ENCODE measurements at places on chromosomes 5 and 9.

DNA sequence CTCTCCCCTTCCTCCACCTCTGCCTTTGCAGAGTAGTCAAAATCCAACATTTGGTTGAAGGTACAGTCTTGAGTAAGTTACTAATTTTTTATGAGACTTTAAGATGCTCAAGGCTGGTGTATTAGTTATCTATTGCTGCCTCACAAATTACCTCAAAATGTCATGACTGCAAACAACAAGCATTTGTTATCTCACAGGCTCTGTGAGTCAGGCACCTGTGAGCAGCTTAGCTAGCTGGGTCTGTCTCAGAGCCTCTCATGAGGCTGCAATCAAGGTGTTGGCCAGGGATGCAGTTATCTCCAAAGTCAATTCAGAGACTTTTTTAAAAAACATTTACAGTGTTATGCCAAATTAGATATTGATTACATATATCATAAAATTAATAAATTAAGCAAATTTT lies 371.3 kb upstream of the RGMB start:
- no peak for DNase-seq

GRCh38 chr9:4553951-4554381 lies 63.7 kb downstream of the SLC1A1 start:
- no peak for DNase-seq

GRCh38 chr9:138052635-138053320 lies 175.2 kb downstream of the CACNA1B start:
- DNase-seq = no peak

GRCh38 chr9:134712926-134713325 lies 71.3 kb downstream of the COL5A1 start:
- DNase-seq = no peak

DNA sequence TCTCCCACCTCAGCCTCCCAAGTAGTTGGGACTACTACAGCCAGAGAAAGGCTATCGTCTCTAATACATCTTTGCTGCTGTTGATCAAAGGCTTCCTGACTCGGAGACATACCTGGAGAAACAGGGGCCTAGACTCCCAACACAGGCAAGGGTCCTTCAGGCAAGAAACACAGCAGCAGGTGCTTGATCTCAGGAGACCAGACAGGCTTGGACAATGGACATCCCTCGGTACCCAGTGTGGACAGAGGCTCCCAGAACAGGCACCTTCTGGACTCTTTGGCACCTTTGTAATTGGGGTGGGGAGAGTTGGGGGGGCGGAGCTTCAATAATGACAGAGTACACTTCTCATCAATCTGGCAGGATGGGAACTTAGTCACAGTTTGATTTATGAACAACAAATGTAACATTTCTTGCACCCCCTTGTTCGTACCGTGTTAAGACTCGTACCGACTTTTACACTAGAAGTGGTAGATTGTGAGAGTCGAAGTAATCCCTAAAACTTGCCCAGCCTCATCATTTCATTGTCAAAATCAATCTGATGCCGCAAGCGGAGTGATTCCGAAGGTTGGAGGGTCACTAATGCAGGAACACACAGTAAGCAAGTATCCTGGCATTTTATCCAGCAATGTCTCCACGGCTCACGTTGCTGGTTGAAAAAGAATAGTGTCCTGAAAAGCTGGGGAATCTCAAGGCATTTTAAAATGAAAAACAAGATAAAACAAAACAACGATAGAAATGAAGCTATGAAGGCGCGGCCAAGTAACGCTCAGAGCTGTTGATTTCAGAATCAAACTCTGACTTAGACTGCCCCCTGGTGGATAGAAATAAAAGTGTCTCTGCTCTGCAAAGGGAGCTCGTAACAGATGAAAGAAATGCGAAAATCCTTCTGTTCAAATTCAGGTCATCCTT lies 46.4 kb upstream of the STK32A start:
- peak; percentile 35 for DNase-seq

- DNase-seq = no peak
Observed at GRCh38 chr9:89756891-89757537, 152.2 kb downstream of the GADD45G start.

GRCh38 chr5:37552770-37553719 lies 173.9 kb downstream of the WDR70 start:
- no peak for DNase-seq

DNA sequence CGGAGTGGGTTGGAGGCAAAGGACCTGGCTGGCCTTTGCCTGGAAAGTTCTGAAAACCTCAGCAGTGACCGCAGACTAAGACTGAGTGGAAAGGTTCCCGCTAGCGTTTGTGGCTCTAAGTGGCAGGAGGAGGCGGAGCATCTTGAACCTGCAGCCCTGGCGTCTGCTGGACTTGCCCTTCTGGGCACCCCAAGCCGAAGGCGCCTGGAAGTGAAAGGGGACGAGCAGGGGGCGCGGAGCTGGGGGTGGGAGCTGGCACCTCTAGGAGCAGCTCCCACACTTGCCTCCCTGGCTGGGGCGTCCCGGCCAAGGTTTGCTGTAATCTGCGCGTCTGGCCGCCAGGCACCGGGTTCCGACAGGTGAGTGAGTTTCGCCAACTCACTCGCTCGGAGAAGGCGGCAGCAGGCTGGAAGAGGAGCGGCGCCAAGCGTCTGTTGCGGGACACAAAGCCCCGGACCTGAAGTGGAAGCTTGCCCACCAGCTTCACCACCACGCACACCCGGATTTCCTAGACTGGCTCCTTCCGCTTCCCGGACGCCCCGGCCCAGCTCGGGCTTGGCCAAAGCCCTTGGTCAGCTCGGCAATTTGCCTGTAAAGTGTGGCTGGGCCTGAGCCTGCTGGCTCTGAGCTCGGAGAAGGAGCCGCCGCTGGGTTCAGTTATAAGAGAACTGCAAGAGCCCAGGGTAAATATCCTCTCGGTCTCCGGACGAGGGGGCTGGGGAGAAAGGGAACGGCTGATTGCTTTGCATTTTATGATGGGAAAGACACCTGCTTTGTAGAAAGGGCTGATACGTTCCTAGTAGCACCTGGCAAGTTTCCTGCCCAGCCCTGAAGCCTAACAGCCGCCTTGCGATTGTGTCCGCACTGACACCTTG lies at the start of gene GNA14:
GNA14 (minus strand) TSS at position 89 of the 875 bp plus-strand sequence. CDS start 529 bp downstream, outside the sequence.
- no peak for DNase-seq

- no peak for DNase-seq
Observed at GRCh38 chr9:136010615-136011361, 49.6 kb upstream of the UBAC1 start.

DNA sequence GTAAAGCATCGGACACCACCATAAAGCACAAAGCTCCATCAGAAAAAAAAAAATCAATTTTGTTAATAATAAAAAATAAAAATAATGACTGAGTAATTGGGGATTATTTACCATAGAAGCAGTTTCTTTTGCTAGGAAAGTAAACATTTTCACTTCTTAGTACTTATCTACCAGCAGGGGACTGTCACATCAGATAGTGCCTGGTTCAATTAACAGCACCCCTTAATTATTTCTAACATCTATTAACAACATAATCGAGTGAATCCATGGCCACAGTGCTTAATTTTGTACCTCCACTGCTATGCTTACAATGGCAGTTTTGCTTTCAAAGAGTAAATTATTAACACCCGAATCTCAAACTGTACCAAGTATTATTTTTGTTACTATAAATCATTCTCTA lies 221.7 kb downstream of the SMARCA2 start:
- no peak for DNase-seq

- DNase-seq = peak; percentile 43
Observed at GRCh38 chr9:109319626-109320241, 1.1 kb downstream of the EPB41L4B start.

DNA sequence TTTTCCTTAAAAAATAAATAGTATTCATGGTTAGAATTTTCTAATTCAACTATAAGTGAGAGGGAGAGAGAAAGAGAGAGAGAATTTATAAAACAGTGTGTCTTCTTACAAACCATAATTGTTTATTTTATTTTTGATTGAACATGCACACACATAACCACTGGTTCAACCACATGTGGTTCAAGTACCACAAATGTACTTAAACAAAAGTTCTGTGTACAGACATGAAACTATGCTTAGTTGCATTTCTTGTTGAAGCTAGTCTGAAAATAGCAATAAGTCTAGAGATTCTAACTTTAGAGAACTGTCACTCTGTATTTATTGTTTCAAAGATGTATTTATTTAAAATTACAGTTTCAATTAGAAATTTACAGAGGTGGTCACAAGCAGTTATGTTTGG lies 130.6 kb upstream of the PDE4D start:
- DNase-seq = no peak

GRCh38 chr9:133520121-133520835 lies 4.5 kb downstream of the MYMK start:
- DNase-seq = no peak

GRCh38 chr9:136488247-136489214 lies 5.7 kb upstream of the SEC16A start:
- peak; percentile 81 for DNase-seq

DNA sequence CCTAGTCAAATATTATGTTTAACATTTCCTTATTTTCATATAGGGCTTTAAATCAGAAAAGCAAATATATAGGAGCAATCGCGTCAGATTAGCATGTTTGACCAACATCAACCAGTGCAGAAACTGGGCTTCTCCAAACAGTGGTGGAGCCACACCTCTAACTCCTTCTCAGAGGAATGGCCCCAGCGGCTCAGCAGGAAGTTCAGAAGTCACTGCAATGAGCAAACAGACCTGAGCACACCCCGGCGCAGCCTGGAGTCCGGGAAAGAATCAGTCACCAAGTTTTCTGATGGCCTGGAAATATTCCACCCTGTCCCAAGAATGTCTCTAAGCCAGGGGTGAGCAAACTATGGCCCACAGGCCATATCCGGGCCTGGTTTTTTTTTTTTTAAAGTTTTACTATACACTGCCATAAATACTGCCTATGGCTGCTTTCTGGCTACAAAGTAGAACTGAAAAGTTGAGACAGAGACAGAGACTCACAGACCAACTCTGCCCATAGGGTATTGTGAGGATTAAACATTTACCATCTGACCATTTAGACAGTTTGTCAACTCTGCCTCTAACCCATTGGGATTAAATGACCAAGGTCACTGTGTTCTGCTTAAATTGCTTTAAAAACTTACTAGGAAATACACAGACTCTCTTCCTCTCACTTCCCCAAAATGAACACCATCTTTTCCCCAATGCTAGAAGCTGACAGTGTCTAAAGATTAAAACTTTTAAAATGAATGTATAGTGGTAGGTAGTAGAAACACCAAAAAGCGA lies 5.4 kb downstream of the GOLM1 start:
- no peak for DNase-seq

DNA sequence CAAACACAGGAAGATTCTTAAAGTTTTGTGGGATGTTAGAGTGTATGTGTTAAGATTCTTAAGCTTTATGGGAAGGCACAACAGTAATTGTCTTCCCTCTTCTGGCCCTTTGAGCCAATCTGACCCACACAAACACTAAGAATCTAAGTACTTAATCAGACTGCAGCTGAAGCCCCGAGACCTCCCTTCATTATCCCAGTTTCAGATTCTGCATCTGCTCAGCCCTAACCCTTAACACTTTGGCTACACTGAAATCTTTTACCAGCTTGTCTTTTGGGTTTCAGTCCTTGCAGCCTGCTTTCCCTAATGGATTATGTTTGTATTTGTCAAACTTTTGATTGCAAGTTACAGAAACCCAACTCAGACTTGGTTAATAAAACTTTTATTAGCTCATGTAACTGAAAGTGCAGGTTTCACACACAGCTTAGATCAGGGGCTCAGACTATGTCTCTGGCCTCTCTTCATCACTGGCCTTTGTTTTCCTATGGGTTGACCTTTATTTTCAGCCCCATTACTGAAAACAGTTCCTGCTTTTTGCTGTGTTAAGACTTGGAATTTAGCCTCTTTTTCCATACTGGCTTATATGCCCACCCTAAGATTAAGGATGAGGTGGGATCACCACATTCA lies 71.5 kb downstream of the COX7C start:
- DNase-seq = no peak

GRCh38 chr5:108564441-108564840 lies 182.5 kb upstream of the FBXL17 start:
- DNase-seq = no peak

DNA sequence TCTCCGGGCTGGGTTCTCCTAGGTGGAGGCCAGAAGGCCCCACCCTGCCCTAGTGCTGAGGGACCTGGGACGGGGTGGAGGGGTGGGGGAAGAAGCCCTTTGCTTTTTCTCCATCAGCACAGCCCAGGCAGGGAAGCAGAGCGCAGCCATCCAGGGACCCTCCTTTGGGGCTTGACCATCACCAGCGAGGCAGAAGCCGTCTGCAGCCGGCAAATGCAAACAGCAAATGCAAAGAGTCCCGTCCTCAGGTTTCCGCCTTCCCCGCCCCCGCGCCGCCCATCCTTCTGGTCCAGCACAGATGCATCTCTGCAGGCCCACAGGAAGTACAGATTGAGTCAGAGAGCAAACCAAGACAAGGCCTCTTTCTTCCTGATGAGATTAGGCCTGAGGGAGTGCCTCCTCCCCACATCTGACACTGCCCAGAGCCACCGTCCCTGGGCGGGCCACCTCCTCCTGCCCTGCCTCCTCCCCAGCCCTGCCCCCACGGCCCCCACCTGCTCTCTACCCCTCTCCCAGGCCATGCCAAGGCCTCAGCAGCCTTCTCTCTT lies 23.4 kb downstream of the CORO2A start:
- DNase-seq = no peak

DNA sequence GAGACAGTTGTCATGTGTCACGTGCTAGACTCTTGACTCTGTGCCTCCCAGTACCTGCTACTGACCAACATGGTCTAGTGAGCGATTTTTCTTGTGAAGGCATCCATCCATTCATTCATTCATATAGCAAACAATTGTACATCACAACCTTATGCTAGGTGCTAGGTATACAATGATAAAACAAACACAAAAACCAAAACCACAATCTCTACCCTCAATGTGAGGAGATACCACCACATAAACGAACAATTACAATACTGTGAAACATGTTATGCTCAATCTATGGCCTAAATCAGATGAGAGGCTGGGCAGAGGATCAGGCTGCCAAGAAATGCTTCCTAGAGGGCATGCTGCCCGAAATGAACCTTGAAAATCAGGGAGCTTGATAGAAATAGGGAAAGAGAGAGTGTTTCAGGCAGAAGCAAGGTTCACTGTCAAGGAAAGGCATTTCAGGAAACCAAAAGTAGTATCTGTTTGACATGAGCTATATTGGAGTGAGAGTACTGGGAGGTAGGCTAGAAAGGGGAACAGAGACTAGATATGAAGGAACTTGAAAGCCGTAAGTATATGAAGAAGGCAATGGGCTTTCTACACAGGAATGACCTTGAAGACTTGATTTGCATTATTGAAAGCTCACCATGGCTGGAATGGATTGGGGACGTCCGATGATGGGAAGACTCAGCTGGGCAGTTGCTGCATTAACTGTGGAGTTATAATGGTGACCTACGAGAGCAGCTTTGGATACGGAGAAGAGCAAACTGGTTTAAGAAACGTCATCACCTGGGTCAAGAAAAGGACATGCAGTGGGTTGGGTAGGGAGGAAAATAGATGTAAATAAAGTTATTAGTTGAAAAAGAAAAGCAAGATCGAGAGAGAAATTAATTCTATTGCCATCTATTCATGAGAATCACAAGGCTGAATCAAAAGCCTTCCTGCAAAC lies 90.1 kb downstream of the THBS4 start:
- peak; percentile 54 for DNase-seq

GRCh38 chr5:34740389-34740806 lies 84.3 kb downstream of the RAI14 start:
- no peak for DNase-seq

DNA sequence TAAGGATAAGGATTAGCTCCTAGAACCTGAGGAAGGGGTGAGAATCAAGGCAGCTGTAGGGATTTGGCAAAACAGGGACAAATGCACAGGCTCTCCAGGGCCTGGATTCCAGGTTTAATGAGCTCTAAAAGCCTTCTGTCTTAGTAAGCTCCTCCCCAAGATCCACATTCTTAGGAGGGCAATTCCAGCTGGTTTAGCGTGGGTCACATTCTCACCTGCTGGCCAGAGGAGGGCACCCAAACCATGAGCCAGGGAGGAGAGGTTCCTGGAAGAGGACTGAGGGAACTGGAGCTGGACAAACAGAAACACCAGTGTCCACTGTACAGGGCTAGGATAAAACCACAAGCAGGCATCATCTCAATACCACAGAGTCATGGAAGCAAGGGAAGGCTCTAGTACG lies 480.0 kb downstream of the CCDC171 start:
- DNase-seq = no peak

Data from B cell (primary cell).